Dermis microvascular lymphatic vessel endothelial cell (primary cell): ENCODE measurements at places on chromosomes 7 and 10. TPM values are rescaled to one million over a fixed set of nuclear protein-coding genes. Genes with fewer than 3 reads are reported as not detected.

DNA sequence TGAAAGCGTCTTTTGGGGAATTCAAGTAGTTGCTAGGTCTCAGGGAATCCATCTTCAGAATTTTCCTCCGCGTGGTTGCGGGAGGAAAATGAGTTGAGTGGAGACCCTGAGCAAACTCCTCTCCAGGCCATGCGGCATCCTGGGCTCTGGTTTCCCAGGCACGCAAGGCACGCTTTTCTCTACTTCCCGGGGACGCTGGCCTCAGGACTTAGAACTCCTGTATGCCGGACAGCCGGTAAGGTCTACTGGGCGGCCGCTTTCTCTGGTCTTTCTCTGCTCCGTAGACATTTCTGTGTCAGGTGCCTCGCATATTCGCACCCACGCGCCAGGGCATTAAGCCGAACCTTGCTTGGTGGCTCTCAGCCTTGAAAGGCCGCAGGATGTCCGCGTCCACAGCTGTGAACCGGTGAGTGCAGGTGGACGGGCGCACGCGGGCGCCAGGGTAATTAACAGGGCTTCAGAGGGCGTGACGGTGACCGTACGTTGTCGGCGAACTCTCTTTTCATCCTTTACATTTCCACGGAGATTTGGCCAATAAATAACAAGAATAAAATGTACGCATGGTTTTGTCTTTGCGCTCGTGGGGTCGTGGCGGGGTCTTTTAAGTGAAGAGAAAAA, 992 bp upstream of the RBM20 start:
- no peak for DNase-seq

DNA sequence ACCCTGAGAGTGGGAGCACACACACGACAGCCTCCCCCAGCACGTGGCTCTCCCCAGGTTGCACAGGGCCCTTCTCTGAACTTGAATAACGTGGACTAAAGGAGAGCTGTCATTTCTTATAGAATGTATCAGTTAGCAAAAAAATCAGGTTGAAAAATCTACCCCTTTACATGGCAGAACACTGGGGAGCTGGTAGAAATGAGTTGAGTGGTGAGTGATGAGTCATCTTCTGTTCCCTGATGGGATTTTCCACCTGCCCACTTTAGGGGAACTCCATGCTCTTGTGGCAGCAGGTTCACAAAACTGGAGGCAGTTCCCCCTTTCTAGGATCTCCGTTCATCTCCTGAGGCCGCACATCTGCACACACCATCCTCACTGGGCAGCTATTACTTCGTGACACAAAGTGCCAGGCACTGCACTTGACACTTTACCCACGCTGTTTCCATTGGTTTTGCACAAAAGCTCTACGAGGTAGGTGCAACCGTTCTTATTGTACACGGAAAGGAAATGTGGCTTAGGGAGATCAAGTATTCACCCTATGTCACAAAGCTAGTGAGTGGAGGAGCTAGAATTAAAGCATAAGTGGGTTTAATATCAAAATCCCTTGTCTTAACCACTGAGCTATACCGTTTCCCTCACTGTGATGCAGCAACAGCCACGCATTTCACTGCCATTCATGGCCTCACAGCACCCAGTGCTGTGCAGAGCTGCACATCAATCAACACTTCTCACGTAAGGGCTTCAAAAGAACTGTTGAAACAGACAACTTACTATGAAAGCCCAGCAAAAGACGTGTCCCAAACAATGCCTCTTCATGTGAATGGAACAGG, 80.2 kb downstream of the RNF216 start:
- DNase-seq: no peak

BMPER gene
- total RNA-seq: 0.13 and 4.9 TPM in 2 replicates

GRCh38 chr10:82331716-82332115, 456.7 kb downstream of the NRG3 start:
- no peak for DNase-seq

DNA sequence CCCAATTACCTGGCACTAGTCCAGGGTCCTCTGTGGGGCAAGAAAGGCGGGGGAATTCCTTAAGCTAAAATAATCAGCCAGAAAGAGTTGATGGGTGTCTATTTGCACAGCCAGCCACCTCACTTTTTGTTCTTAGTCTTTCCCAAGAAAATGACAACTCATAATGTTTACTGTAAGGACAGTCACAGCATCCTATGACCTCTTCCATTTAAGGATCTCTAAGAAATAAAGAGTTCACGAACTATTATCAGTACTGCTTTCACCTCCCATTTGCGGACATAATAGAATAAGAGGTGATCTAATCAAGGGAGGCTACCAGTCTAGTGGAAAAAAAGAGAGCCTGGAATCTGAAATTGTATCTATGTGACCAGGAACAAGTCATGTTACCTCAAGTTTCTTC, 72.4 kb upstream of the LRRC17 start:
- DNase-seq: no peak

DNA sequence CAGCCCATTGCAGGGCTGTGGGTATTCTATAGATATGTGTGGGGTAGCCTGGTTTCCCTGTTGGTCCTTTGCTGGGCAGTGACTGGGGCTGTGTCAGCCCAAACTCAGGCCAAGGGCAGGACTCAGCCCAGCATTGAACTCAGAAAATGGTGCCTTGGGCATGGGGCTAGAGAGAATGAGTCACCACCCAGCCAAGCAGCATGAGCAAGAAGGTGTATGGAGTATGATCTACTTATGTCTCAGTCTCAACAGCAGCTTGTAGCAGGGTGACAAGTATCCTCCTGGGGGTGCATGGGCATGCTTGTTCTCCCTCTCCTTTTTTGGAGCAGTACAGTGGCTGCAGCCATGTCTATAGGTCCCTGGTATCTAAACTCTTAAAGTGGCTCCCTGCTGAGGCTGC, 32.0 kb downstream of the STK31 start:
- no peak for DNase-seq

GRCh38 chr10:50679149-50679548, 55.4 kb upstream of the SGMS1 start:
- no peak for DNase-seq

DNA sequence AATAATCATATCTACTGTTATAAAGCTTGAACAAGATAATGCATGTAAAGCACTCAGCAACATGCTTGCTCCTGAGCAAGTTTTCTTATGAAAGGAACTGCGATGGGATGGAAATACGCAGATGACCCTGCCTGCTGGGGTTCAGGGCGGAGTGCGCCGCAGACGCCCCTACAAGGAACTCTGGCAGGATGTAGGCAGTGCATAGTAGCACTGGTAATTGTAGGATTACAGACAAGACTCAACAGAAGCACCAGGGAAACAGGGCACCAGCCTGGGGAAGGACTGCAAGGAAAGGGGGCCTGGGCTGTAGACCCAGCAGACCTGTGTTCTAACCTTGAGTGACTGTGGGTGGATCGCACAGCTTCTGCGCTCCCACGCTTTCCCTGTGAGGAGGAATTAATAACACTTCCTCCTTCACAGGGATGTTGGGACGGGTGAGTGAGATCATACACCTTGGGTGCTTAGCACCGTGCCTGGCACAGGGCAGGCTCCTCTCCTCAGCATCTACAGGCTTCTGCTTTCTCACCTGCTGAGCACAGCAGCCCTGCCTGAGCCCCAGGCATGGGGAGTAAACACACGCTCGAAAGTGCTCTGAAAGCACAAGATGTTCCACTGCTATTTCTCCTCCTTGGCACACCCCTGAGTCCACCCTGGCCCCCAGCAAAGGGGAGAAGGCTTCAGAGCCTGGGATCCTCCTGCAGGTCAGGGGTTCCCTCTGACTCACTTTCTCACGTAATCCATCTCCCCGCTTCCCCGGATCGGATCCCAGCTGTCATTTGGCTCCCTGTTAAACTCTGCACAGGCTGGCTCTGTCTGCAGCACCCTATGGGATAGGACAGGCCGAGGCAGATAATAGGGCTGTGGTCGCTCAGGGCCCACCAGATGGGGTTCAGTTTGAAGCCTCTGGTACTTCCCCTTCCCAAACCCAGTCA, 19.2 kb downstream of the ITPRIP start:
- DNase-seq: no peak

DNA sequence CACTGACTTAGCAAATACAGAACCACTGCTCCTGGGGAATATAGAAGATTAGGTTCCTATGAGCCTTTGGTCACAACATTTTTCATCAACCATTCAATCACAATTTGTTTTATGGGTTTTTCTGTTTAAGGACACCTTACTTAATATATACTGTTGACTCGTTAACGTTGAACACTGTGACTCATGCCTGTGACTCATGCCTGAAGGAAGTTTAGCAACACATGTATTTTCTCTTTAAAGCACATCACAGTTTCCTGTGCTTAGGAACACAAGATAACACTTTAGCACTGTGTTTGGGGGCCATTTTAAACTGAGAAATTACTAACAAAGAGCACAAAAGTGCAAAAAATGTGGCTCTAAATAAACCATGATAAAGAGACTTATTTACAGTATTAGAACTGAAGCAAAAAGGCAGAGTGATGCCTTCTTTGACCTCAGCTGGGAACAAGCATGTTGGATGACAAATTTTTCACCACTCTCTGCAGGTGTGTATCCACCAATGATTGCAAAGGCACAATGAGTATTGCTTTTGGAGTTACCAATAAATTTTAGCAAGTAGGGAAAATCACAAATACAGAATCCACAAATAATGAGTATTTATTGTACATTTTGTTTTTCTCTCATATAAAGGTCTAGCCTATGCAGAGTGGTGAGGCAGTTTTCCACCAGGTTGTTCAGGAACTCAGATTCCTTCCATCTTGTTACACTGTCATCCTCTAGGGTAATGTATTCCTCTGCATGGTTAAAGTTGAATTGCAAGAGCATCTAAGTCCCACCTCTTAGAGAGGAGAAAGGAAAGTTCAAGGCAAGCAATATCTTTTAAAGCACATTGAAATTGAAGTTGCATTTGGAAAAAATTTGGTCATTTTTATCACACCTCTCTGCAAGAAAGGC, 7.3 kb downstream of the FGFBP3 start:
- DNase-seq: peak; percentile 96

DNA sequence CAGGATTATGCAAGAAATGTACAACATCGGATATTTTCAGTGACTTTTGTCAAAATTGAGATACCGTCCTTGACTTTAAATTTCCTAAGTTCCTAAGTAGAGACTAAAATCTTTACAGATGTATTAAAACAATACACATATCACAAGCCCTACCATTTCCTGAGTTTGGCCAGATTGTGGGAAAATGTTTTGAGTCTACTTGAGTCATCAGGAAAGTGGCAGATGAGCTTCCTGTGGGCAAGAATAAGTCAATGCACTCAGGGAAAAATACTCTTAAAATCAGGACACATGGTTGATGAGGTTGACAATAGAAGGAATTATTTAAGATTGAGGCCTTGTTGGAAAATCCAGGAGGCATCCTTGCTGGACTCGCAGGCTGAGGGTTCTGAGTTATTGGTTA, 162.5 kb downstream of the SNX10 start:
- peak; percentile 30 for DNase-seq

GRCh38 chr10:85280014-85280413, 951.6 kb downstream of the CCSER2 start:
- no peak for DNase-seq

SNCG gene
- 108 and 137 TPM in 2 replicates for total RNA-seq

- DNase-seq: no peak
Observed at GRCh38 chr10:43401627-43402026, 7.4 kb downstream of the HNRNPF start.

PCDH15 gene
- total RNA-seq: not detected in 2 replicates

DNA sequence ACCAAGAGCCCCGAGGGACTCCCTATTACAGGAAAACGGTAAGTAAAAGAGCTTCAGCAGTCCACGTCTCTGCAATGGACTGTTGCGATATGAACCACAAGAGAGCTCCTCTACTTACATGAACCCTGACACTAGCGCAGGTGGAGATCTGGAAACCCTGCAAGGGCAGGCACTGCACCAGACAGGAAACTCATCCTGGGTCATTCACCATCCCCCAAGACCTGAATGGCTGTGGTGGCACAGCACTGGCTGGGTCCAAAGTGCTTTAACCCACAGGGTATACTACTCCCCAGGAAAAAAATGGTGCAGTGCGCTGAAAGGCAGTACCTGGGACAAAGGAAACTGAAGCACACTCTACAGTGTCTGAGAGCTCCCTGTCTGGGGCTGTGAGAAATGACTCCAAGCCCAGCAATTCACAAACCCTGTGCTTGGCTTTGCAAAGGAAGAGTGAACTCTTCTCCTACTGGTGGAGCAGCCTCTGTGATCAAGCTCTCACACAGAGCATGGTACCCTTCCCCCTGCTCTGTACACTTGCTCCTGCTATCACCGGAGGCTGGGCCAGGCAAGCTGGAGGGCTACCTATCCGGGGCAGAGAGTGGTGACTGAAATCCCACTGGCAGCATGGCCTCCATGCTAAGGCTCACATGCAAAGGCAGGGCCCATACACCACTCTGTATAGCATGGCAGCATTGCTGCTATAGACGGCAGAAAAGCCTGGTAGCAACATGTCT, 44.9 kb downstream of the HIBADH start:
- no peak for DNase-seq

DNA sequence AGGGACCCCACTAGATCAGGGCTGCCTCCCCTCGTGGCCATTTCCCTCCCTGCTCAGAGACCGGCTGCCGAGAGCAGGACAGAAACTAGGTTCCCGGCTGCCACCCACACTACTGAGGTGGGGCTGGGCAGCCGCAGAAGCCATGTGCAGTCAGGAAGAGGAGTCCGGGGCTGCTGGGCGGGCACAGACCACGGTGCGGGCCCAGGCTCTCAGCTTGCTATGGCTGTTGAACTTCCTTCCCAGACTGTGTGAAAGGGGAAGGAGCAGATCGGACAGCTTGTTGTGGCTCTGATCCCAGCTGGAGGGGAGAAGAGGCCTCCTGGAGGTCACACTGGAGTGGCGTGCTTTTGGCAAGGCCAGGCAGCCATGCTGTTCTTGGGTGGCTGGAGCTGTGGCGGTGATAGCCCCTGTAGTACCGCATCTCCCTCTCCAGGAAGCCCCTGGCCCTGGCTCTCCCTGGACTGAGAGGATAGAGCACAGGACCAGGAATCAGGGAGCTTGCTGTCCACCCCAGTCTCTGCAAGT, 56.8 kb downstream of the HK1 start:
- no peak for DNase-seq

DNA sequence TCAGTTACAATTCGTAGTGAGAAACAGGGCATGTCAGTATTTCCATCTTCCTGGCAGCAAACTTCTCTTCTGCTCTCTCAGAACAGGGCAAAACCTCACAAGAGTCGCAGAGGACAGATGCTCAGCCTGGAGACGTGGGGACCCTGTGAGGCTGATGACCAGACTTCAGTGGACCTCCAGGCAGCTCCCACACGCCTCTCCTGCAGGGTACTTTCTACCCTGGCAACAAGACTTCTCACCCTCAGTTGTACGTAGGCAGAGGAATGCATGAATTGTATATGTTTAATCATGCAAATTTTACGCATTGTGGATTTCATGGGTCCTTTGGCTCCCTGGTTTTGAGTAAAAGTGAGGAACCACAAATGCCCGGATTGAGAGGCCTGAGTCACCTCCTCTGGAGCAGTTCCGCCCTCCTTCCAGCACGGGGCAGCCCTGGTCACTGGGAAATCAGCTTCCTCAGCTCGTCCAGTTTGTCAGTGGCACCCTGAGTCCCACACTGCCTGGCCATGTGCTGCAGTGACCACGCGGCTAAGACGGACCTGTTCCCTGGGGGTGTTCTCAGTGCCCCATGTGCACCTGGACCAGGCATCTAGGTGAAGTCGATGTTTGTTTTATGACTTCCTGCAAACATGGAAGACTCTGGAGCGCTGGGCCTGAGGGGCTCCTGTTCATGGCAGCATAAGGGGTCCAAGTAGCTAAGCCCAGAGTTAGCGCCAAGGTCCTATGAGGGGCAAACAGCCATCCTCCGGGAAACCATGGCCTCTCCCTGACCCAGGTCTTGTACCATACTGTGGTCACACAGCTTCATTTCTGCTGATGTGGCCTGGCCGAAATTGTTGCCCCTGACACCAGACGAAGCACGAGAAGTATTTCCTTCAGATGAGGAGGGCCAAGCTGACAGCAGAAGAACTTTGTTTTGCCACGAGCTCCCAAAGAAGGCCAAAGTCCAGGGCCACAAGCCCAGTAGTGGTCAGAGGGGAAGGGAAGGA, 165.1 kb downstream of the TNS3 start:
- no peak for DNase-seq

GRCh38 chr10:64529003-64529350, 1007.8 kb downstream of the REEP3 start:
- DNase-seq: no peak
